NCI-H1105 treated with DMSO at 0.1 percent for 48 hours (cell line): ENCODE measurements at places on chromosomes 11 and 22.

DNA sequence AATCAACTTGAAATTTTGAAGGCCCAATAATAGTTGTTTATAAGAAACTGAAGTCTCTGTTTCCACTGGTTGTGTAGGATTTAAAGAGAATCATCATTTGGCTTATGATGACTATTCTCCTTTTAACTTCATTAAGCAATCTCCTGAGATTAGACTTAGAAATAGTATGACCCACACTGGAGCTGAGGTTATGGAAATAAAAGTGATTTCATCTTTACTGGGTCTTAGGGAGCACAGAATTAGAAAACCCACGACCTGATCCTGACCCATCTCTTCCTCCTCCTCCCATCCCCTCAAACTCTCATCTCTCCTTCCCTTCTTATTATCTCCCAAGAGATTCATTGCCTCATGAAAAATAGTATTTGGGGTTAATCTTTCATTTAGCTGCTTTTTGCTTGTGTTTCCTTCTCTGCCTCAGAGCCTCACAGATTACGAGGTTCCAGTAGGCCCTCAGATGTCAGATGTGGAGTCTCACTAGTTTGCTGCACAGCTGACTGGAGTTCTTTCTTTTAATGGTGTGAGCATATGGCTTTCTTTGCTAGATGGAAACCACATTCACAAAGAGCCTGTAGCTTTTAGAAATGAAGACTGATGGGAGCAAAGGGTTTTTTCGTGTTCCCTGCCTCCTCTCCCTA, 85.0 kb downstream of the ALX4 start:
- DNase-seq, result no peak

DNA sequence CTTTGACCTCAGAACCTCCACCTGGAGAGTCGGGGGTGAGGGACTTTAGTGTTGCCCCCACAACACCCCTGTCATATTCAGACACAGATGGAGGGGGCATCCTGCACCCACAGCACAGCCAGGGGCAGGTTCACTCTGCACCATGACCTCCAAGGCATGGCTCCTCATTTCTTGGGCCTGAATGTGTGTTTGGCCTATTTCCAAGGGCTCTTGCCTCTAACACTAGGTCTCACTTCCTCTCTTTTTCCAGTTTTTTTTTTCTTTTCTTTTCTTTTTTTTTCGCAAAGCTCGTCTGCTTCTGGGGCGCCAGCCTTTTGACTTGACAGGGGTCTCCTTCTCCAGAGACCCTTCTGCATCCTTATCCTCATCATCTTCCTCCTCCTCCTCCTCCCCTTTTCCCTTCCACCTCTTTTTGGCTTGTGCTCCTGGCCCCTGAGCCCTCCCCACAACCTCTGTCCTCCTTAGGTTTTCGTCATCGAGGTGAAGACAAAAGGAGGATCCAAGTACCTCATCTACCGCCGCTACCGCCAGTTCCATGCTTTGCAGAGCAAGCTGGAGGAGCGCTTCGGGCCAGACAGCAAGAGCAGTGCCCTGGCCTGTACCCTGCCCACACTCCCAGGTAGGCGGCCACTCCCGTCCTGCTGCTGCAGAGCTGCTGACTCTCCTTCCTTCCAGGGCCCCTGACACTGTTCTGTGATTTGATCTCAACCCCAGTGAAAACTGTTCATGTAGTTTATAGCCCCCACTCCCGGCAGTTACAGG, 3.8 kb downstream of the NCF4 start:
- no peak for DNase-seq

DNA sequence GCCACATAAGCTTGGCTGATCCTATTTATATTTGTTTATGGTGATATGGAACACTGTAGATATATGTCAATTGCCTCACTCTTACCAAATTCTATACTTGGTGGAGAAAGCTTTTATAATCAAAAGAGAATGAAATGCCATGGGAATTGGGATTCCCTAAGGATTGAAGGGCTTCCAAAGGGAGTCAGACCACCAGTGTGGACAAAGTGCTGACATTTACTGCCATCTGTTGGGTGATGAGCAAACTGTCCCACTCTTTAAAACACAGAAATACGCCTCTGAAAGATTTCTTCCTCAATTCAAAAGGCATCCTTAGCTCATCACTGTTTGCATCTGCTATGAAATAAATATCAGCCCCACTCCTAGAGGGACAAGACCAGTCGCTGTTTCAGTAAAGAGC, 7.1 kb downstream of the SLC1A2 start:
- peak; percentile 18 for DNase-seq

GRCh38 chr11:109847621-109848020, 245.6 kb upstream of the ZC3H12C start:
- no peak for DNase-seq

GRCh38 chr22:23832226-23833016, 6.4 kb downstream of the DERL3 start:
- DNase-seq, result no peak

- DNase-seq, result no peak
These were observed 52.3 kb downstream of the BRD1 start for GRCh38 chr22:49775191-49775866.

- DNase-seq, result no peak
These were observed 45.3 kb downstream of the MED15 start for GRCh38 chr22:20552443-20553401.

- DNase-seq, result no peak
These were observed 19.8 kb downstream of the PTDSS2 start for GRCh38 chr11:469684-470560.

DNA sequence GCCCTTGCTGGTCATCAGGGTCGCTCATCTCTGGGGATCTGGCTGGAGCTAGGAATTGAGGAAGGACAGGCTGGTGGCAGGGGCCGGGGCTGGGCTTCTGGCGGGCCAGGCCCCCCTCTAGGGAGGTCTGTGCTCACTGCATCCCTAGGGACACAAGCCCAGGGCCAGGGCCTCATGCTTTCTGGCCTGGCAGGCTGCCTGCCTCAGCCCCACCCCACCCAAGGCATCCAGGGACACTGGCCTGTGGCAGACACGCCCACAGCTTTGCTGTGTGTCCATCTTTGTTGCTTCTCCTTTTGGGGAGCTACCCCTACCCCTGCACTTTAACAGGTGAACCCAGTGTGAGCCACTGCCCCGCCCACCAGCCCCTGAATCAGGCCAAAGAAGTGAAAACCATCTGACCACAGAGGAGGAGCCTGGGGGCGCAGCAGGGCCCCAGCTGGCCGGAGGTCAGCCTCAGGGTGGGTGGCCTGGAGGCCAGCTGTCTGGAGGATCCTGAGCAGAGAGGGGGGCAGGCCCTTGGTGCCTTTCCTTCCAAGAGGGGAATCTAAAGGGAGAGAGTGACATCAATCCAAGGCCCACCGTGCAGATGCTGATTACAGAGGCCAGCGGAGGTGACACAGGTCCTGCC, 26.8 kb upstream of the CELSR1 start:
- DNase-seq, result no peak

- no peak for DNase-seq
These were observed 4.3 kb upstream of the THY1 start for GRCh38 chr11:119427279-119427678.

- peak; percentile 98 for DNase-seq
These were observed 8.3 kb upstream of the POU2AF1 start for GRCh38 chr11:111387363-111387762.

DNA sequence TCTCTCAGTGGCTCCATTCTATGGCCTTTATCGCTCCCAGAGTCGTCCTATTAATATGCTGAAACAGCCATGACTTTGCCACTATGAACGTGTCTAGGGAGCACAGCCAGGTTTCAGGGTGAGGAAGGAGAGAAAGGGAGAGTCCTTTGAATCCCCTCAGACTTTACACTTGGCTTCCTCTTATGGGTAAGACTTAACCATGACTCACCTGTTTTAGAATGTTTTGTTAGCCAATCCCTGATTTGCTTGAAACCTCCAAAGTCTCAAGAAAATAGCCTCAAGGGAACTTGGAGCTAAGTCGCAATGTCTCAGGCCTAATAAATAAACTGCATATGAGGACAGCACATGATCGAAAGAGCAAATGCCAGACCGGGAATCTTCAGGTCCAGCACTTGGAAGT, 131.2 kb upstream of the RCN1 start:
- DNase-seq, result no peak

GRCh38 chr22:18987765-18988164, 51.7 kb upstream of the PRODH start:
- no peak for DNase-seq

GRCh38 chr11:19244621-19245020, 3.9 kb upstream of the E2F8 start:
- no peak for DNase-seq

GRCh38 chr11:532527-532985, 2.8 kb downstream of the HRAS start:
- DNase-seq, result no peak

DNA sequence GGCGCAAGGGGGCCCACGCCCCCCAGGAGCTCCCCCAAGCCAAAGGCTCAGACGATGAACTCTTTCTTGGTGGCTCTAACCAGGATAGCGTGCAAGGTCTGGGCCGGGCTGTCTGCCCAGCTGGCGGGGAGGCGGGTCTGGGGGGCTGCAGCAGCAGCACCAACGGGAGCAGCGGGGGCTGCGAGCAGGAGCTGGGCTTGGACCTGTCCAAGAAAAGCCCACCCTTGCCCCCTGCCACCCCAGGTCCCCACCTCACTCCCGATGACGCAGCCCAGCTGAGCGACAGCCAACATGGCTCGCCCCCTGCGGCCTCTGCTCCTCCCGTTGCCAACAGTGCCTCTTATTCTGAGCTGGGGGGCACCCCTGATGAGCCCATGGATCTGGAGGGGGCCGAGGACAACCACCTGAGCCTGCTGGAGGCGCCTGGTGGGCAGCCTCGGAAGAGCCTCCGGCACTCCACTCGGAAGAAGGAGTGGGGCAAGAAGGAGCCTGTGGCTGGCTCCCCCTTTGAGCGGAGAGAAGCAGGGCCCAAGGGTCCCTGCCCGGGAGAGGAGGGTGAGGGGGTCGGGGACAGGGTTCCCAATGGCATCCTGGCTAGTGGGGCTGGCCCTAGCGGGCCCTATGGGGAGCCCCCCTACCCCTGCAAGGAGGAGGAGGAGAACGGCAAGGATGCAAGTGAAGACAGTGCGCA, 21.6 kb upstream of the TMEM191C start:
- no peak for DNase-seq

- DNase-seq, result no peak
These were observed 5.7 kb upstream of the PPFIBP2 start for GRCh38 chr11:7508087-7508486.

DNA sequence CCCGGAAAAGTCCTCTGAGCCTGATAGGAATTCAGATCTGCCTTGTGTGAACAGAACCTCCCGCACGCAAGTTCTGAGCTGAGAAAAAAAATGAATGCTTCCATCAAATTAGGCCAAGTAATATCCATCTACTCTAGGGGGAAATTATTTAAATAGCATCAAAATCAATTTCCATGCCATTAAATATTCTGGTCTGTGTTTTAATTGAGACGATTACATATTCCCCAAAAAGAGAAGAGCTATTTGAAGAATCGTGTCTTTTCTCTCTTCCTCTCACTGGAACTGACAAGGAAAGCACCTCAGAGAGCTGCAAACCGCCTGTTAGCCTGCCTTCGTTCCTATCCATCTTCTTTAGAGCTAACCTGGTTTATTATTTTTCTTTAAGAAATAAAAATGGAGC, 96.0 kb downstream of the SEZ6L start:
- no peak for DNase-seq

- DNase-seq, result no peak
These were observed 436.9 kb downstream of the GUCY1A2 start for GRCh38 chr11:106581399-106581798.

- no peak for DNase-seq
These were observed 1.0 kb upstream of the TANGO2 start for GRCh38 chr22:20019661-20020532.

GRCh38 chr11:127066401-127067090, 66.0 kb upstream of the KIRREL3 start:
- no peak for DNase-seq

GRCh38 chr22:34354071-34354817, 434.0 kb upstream of the LARGE1 start:
- DNase-seq, result no peak

DNA sequence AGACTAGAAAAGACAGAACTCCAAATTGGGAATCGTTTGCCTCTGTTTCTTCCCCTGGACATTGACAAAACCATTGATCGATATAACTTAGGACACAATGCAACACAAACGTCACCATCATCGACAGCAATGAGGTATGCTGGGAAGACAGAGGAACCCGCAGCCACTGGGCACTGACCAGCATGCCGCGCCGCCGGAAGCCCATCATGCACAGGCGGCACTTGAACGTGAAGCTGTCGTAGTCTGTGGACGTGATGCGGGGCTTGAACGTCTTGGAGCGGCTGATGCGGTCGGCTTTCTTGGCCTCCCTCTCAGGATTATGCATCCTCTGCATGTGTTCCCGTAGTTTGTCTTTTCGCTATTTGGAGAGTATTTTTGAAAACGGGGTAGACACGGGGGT, 23.0 kb upstream of the NFRKB start:
- DNase-seq, result no peak

- DNase-seq, result peak; percentile 96
These were observed 39.6 kb downstream of the NUMA1 start for GRCh38 chr11:72040491-72041363.

DNA sequence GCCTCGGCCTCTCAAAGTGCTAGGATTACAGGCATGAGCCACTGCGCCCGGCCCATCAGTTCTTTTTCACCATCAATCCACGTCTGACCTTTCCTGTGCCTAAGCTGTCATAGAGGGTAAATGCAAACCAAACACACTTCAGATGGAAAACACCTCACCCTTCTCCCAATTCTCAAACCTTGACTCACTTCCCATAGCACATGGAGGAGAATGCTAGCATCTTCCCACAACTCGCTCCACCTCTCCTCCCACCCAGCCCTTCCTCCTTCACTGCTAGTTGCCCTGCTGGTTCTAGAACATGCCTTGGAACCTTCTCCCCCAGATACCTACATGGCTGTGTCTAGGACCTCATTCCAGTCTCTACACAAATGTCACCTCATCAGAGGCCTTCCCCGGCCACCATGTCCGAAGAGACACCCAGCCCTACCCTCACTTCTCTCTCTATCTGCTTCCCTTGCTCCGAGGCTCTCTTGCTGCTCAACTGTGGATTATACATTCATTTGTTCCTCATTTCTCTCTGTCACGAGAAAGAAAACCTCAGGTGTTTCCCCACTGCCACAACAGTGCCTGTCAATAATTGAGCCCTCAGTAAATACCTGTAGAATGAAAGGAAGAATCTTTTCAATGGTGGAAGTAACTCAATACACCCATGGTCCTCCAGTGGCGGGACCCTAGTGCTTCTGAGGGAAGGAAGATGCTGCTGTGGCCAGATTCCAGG, 21.3 kb upstream of the NCF4 start:
- DNase-seq, result no peak

DNA sequence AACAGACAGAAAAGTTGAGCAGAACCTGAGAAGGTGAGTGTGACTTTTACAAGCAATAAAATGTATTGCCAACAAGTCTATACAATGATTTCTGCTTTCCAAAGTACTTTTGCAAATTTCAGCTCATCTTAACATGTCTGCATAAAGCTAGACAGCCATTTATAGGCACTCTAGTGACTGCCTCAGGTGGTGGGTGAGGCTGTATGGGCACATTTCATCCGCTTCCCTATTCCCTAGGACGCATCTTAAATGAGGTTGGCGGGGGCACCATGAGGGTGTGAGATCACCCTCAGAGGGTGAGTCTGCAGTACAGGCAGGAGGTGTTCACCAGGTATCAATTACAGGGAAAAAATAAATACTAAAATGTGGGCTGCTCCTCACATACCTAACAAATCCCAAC, 110.1 kb downstream of the ETS1 start:
- no peak for DNase-seq

GRCh38 chr11:45895553-45896259, 10.3 kb downstream of the MAPK8IP1 start:
- DNase-seq, result no peak
